Myocyte (in vitro differentiated cells): ENCODE measurements at places on chromosomes 5 and 9. TPM values are rescaled to one million over a fixed set of nuclear protein-coding genes. Genes with fewer than 3 reads are reported as not detected.

DNA sequence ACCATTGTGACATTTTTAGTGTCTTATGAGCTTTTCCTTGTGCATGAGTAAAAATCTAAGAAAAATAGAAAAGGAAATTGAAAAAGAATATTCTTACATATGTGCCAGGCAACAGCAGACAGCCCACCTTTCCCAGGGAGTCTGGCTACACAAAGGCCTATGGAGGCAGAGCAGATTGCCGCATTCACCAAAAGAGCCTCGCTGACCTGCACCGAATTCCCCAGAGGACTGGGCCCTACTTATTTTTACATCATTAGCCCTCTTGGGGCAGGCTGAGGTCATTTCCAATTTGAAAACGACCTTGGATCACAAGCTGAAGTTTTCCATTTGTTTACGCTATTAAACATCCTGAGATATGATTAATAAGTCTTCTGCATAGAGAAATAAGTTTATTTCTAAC is 66.2 kb upstream of the WDR41 start:
- DNase-seq = no peak

DNA sequence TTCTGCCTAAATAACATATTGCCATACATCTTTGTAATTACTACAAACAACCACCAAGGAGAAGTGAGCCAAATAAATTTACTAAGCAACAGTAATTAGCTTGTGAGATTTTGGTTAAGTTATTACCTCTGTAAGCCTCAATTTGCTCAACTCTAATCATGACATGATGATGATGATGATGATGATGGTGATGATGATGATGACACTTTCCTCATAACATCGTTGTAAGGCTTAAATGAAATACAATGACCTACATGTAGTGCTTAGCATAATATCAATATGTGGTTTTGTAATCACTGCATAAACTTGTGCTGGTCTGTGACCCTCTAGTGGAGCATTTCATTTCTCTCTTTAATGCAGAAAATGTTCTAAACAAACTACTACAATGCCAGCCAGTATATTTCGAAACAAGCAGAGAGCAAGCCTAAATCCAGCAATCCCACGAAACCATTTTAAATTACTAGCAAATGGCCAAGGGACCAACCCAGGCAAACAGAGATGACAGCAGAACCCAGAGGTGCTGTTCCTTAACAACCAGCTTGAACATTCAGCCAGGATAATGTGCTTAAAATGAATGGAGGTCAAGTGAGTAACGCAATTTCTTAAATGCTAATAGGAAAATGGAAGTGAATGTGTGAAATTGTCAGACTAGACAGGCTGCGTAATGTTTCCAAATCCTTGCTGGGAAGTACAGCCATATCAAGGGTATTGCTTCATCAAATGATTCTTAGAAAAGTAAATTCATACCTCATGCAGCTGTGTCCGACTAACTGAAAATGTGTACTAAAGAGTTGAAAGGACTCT is 281.9 kb upstream of the PUM3 start:
- DNase-seq = no peak

Gene C9orf50
- not detected in 2 replicates for total RNA-seq

DNA sequence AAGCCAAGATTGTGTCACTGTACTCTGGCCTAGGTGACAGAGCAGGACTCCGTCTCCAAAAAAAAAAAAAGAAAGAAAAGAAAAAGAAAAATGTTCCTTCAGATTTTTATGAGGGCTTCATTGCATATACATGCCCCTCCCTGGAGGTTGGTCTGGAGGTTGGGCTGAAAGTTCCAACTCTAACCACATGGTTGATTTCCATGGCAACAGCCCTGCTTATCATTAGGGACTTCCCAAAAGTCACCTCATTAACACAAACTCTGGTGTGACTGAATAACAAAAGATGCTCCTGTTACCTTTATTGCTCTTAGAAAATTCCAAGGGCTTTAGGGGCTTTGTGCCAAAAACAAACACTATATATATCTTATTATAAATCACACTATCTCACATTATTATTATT is 113.8 kb downstream of the TMC1 start:
- DNase-seq = no peak

- DNase-seq = peak; percentile 75
Observed at GRCh38 chr5:72523960-72524582, 16.9 kb upstream of the ZNF366 start.

Gene DAB2IP
- total RNA-seq = 4.5 and 6.6 TPM in 2 replicates

DNA sequence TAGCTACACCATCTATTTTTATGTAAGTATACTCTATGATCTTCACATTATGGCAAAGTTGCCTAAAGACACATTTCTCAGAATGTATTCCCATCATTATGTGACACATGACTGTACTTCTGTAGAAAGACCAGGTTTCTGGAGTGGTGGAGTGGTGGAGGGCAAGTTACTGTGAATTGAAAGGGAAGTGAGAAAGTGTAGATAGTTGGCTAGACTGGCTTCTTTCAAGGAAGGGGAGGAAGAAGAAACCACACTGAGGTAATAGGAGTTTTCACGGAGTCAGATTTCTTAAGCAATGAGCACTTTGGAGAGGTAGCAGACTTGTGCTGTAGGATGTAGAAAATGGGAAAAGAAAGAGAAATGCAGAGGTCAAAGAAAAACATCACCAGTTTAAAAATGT is 50.9 kb upstream of the EQTN start:
- DNase-seq = no peak

DNA sequence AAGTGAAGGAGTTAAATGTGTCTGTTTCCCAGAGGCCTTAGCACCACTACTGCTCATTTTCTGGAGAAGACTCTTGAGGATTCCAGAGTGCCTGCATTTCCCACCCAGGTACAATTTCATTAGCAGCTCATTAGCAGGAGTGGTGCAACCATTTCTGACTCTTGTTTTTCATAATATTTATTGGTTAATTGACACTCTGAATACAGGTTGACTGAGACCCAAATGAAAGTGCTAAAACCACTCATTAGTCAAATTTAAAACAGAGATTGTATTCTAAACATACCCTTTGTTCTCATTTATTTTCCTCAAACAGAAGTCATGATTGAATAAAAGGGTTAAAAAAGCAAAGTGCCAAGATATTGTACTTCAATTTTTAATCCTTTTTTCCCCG is 134.5 kb downstream of the SIL1 start:
- no peak for DNase-seq

Gene PCDHB15
- 3.1 and 4.6 TPM in 2 replicates for total RNA-seq

Gene GLDC
- 0.26 and 0.62 TPM in 2 replicates for total RNA-seq

- peak; percentile 76 for DNase-seq
Observed at GRCh38 chr9:129610473-129611306, 10.2 kb downstream of the C9orf50 start.

Gene ZNG1C
- total RNA-seq = 16.1 and 21.3 TPM in 2 replicates

DNA sequence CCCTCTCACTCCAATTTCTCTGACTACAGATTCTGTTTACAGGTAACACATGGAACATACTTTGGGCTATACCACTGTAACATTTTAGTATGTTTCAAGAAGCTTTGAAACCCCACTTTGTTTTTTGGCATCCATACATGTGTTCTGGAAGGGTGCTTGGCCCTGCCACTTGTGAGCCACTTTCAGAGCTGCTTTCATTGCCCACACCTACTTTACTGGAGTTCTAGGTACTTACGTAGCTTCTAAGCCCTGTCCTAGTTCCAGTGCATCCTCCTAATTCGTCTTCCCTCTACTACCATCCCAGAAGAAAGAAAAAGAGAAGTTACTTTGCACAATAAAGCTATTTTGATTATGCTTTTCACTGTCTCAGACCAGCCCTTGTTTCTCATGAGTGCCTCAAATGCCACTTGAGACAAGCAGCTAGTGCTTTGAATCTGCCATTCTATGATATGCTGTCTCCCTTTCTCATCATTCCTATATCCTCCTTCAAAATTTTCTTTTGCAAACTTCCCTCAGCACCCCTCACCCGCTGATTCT is 26.5 kb upstream of the C5orf47 start:
- DNase-seq = no peak

Gene BNC2
- 31.8 and 32.4 TPM in 2 replicates for total RNA-seq

GRCh38 chr9:116459576-116459975 is 227.5 kb upstream of the TRIM32 start:
- no peak for DNase-seq

Gene TMEM252
- not detected in 2 replicates for total RNA-seq

GRCh38 chr5:66986009-66986408 is 210.6 kb downstream of the CD180 start:
- DNase-seq = no peak

- DNase-seq = peak; percentile 42
Observed at GRCh38 chr5:125180231-125180829, 433.9 kb upstream of the ZNF608 start.

DNA sequence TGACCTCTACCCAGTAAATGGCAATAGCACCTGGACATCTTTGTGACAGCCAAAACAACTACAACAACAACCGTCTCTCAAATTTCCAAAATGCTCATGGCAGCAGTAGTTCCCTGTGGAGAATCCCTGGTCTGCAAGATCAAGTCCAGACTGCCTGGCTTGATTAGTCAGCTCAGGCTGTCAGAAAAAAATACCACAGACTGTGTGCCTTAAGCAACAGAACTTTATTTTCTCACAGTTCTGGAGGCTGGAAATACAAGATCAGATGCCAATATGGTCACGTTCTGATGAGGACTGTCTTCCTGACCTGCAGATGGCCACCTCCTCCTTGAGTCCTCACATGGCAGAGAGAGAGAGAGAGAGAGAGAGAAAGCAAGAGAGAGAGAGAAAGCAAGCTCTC is 52.3 kb upstream of the MOCS2 start:
- peak; percentile 60 for DNase-seq

Gene CDH10
- not detected in 2 replicates for total RNA-seq

DNA sequence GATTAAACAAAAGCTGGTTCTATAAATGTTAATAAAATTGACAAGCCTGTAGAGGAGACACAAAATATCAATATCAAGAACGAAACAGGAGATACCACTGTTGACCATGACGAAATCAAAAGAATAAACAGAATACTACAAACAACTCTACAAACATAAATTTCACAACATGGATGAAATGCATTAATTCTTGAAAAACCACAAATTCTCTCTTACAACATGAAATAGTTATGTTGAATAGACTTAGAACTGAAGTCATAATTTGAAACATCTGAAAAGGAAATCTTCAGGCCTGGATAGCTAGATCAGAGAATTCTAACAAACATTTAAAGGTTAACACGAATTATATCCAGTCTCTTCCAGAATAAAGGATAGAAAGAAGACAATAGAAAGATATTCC is 6.9 kb upstream of the SPATA31C1 start:
- DNase-seq = no peak

- no peak for DNase-seq
Observed at GRCh38 chr9:137807721-137808703, 69.6 kb upstream of the CACNA1B start.

Gene SPATA31E1
- not detected in 2 replicates for total RNA-seq

Gene PIP5KL1
- 0.36 and 1.5 TPM in 2 replicates for total RNA-seq

GRCh38 chr5:89342106-89342876 is 459.3 kb upstream of the MEF2C start:
- DNase-seq = peak; percentile 82

DNA sequence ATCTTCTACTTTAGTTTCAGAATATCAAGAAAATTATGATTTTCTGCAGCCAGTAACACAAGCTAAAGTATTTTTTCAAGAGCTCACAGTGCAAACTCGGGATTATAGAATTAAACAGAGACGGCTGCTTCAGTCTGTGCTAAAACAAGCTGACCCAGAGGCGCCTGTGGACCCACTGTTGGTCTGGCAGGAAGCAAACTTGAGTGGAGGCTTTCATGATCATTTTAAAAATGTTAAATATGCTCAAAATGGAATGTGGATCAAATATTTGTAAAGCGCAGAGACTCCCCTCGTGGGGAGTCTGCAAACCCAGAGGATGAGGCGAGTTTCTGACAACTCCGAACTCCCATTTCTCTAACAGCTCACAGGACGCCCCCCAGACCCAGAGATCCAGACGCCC is 13.0 kb downstream of the ROR2 start:
- no peak for DNase-seq

GRCh38 chr9:68980341-68980914 is 33.5 kb downstream of the PRKACG start:
- DNase-seq = no peak

- no peak for DNase-seq
Observed at GRCh38 chr9:22054076-22054475, 45.0 kb upstream of the CDKN2B start.

DNA sequence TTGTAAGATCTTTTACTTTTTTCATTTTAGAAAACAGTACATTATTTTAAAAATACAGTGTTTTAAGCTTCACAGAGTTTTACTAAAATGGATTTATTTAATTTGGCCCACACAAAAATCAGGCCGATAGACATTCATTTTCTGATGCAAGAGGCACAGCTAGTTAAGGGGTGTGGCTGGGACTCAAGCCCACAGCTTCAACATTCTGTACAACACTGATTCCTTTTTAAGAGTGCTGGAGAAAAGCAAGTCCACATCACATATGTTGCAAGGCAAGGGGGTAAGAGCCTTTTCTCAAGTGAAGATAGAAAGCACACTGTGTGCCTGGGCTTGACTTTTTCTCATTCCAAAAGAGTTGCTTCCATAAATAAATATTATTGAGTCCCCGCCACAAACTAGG is 195.9 kb downstream of the RFK start:
- DNase-seq = no peak
